ENCODE measurements at places on chromosomes 7 and 10.

- no peak for DNase-seq
These were observed 115.5 kb upstream of the DKK1 start for GRCh38 chr10:52198540-52198939.

GRCh38 chr10:96695366-96695765 is 24.9 kb downstream of the PIK3AP1 start:
- DNase-seq, result no peak

- DNase-seq, result no peak
These were observed 11.6 kb upstream of the RBP3 start for GRCh38 chr10:47336387-47337134.

DNA sequence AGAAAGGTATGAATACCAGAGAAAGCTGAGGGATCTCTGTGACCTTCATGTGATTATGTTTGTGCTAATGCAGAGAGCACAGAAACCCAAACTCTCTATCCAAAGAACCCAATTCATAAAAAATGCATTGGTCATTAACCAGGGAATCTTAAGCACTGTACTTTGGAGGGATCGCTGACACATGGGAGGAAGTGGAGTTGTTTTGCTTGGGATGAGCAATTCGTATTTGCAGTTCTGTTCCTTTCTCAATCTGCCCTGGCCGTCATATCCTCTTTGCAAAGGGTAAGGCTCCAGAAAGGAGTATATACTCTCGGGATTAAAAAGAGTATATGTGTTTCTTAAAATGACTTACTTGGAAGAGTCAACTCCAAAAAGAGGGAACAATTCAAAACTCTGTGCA is 221.3 kb downstream of the POU6F2 start:
- no peak for DNase-seq

- no peak for DNase-seq
These were observed 15.2 kb upstream of the FGFR2 start for GRCh38 chr10:121613456-121613855.

- no peak for DNase-seq
These were observed 24.6 kb upstream of the NPFFR1 start for GRCh38 chr10:70308121-70309060.

DNA sequence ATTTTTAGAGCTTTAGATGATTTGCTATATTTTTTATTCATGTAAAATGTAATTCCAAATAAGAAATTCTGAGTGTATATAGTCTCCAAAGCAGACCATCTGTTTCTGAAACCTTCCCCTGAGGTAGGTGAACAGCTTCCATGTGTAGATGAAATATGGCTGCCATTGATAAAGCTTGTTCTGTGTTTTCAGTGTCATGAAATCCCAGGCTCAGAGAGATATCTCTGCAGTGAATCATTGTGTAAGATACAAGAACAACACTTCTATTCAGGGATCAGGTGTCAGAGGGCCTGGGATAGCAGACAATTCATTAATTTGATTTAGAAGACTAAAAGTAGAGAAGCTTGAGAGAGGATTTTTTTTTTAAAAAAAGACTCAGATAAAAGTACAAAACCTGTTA is 29.1 kb downstream of the ACTA2 start:
- DNase-seq, result no peak

- no peak for DNase-seq
These were observed 103.1 kb upstream of the SFMBT2 start for GRCh38 chr10:7513936-7514335.
